Head of caudate nucleus (tissue), 42 donors: ENCODE measurements at places on chromosomes 6 and 20.

DNA sequence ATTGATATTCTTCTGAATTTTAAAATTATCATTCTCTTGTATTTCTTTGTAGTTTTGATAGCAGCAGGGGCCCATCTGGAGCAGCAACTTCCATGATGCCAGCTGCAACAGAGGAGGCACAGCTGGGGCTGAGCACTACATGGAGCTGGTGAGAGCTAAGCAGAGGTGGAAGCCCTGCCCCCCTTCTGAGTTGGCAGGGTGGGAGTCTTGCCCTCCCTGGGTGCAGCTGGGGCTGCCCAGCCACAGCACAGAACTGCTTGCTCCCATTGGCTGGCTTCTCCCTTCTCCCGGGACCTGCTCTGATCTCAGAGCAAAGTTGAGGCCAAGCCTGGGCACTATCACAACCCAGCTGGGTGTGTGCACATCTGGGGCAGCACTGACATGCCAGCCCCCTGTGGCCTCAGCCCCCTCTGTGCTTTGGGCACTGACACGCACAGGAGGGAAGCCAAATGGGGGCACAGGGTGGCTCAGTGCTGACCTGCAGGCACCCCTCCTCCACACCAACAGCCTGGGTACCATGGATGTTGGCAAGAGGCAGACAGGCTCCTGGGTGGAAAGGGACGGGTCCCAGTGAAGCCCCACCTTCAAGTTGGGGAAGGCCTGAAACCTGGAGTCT is 69.1 kb upstream of the EYA4 start:
- DNase-seq: no peak

- no peak for DNase-seq
These were observed 76.2 kb upstream of the IPCEF1 start for GRCh38 chr6:154432533-154433476.

- no peak for DNase-seq
These were observed 56.4 kb downstream of the NRN1 start for GRCh38 chr6:5950361-5950785.

DNA sequence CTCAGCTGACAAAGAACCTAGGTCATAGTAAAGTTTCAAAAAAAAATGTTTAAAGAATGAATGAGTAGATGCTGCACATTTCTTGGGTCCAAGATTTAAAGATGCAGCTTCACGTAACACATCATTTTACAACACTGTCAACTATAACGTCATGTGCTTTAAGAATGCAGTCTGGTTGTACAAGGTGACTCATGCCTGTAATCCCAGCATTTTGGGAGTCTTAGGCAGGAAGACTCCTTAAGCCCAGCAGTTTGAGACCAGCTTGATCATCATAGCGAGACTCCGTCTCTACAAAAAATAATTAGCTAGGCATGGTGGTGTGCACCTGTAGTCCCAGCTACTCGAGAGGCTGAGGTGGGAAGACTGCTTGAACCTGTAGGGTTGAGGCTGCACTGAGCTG is 21.9 kb downstream of the SLC17A5 start:
- no peak for DNase-seq

- no peak for DNase-seq
These were observed 115.2 kb downstream of the MRPL14 start for GRCh38 chr6:44012078-44012493.

DNA sequence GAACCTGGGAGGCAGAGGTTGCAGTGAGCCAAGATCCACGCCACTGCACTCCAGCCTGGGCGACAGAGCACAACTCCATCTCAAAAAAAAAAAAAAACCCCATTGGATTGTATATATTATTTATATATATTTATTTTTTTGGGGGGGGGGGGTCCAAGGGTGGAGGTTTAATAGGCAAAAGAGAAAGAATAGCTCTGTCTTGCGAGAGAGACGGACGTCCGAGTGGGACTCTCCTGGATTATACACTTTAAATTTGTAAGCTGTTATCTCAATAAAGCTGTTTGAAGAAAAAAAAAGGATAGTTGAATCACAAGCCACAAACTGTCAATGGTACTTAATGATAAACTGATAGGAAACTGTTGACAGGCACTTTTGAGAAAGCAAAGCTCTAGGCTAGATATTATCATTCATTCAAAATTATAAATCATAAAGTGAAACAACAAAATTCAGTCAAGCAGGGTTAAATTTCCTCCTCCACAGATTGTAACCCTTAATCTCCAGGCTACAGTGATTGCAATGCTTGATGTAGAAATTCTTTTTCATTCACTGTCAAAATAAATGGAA is 20.3 kb downstream of the EIF2S2 start:
- no peak for DNase-seq

GRCh38 chr6:160036790-160037206 is 67.9 kb downstream of the IGF2R start:
- DNase-seq: no peak

DNA sequence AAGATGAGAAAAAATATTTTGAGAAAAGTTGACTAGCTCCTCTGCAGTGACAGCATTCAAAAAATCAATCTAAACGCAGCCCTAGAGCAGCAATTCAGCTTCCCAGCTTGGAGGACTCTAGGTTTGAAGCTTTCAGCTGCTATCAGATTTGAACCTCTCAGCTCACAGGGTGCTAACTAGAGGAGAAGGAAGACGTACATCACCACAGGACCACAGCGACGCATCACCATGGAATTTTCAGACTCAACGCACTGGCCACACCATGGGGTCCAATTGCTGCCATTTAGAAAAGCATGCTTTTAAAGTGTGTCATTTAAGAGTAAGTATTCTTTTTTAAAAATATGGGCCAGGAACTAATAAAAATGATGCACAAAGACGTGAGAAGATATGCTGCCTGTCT is 45.0 kb upstream of the FUCA2 start:
- no peak for DNase-seq

DNA sequence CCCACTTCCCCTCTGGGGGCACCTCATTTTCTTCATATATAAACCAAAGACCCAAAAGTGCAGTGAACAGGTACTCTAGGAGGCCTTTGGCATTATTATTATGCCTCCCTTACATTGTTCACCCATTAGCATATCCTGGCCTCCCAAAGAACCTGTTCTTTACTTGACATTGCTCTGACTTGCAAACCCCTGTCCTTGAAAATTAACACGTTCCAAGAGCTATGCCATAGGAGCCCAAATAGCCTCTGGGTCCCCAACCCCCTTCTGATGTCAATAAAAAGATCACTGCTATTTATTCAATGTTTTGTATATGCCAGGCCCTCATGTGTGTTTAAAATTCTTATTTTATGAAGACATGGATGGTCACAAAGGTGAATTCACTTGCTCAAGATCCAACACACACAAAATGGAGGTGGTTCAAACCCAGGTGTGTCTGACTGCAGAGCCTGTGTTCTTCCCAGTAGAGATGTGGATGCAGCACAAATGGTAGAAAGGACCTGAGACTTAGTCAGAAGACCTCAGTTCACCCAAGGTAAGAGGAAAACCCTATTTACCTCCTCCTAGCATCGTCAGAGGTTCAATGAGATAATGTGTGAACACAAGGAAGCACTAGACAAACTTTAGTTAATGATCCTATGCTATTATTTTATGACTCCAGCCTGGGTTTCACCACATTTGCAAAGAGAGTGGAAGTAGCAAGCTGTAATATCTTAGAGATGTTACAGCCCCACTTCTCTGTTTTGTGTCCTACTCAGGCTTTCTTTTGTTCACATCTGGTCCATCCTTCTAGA is 36.6 kb downstream of the BCL2L1 start:
- DNase-seq: no peak

DNA sequence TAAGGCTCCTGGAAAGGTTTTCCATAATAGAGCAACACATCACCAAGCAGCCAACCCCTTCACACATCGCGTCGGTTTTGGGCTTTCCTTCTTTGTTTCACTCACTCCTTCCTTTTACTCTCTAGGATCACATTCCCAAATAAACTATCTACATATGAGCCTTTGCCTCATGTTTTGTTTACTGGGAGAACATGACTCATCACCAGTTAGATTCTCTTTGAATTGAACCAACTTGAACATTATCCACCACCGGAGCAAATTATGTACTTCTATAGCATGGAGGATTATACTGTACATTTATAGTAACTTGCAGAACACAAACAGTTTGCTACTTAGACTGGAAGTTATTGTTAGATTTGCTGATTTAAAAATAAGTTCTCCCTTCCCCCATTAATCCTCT is 41.0 kb downstream of the SAMD5 start:
- no peak for DNase-seq

DNA sequence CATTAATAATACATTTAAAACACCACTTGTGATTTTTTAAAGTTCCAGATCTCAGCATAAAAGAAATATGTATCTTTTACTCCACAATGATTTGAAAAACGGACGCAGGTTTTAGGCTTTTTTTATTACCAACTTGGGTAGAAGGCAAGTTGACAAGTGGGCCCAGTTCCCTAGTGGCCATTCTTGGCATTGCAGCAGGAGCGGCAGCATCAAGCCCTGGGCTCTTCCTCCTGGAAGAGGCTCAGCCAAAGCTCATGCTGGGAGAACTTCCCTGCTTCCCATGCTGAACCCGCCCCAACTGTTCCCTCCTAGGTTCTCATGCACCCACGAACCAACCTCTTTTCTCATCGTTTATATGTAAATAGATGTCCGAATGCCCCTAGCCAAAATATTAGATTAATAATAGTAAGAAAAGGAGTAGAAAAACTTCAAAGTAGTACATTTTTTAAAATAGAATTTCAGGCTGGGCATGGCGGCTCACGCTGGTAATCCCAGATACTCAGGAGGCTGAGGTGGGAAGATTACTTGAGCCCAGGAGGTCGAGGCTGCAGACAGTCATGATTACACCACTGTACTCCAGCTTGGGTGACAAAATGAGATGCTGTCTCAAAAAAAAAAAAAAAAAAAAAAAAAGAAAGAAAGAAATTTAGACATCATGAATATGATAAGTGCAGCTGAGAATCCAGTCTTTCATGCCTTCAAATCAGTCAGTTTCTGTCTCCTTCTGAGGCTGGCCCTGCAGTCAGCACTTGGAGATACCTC is 18.2 kb upstream of the MYB start:
- DNase-seq: peak; percentile 11
